ENCODE measurements at places on chromosomes 16 and 17. TPM values are rescaled to one million over a fixed set of nuclear protein-coding genes. Genes with fewer than 3 reads are reported as not detected.

DNA sequence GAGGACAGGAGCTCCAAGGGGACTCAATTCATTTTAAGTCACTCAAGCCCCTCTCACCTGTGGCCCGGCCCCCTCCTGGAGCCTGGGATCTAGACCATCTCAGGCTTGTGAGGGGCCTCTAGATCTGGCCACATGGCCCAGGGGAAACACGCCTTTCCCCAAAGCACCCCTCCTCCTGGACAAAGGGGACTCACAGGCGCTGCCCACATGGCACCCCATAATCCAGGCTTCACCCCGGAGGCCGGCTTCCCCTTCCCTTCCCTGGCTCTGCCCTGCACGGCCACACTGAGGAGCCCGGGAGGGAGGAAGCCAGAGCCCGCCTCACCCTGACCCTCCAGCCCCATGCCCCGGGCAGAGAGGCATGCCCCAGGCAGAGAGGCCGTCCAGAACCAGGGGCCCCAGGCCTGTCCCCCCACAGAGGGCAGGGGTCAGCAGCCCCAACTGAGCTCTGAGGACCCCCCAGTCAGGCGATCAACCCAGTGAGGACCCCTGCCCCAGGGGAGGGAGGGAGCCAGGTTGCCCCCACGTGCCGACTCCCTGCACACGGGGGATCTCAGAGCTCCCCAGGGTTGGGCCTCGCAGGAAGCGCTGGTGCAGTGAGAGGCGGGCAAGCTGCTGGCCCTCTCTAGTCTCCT is 10.9 kb downstream of the HS3ST6 start:
- no peak for DNase-seq

DNA sequence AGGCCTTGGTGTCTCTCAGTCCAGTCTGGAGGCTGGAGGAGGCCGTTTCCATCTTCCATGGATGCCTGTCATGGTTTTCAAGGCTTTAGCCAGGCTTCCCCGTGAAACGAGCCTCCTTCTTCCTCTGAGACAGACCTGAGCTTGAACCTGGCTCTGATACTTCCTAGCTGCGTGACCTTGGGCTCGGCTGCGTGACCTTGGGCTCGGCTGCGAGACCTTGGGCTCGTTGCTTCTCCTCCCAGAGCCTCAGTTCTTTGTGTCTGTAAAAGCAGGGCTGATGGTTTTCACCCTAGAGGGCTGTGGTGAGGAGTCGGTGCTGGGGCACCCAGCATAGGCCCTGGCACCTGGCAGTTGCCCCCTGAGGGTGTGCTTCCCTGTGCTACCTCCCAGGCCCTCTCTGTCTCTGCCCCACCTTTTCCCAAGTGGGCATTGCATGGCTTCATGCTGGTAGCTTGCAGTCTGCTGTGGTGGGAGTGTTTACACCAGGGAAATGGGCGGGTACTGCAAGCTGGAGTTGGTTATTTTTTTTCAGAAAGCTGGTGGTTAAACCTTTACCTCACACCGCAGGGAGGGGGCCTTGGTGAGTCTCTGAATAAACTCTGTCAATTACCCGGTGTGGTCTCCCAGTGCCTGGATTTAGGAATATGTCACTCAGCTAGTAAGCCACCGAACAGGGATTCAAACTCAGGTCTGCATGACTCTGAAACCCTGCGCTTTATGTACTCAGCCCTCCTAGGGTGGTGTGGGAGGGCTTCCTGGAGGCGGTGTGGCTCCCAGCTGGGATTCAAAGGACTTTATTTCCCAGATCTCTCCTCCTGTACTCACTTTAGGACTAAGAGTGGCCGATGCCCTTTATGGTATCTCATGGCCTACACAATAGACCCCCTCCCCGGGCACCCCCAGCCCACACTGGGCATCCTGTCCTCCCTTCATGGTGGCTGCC is 129.0 kb upstream of the CIBAR2 start:
- no peak for DNase-seq

- DNase-seq = peak; percentile 75
Measured at GRCh38 chr17:8163978-8164814, 1.4 kb upstream of the VAMP2 start.

- DNase-seq = no peak
Measured at GRCh38 chr16:20249211-20249610, 78.1 kb downstream of the GP2 start.

DNA sequence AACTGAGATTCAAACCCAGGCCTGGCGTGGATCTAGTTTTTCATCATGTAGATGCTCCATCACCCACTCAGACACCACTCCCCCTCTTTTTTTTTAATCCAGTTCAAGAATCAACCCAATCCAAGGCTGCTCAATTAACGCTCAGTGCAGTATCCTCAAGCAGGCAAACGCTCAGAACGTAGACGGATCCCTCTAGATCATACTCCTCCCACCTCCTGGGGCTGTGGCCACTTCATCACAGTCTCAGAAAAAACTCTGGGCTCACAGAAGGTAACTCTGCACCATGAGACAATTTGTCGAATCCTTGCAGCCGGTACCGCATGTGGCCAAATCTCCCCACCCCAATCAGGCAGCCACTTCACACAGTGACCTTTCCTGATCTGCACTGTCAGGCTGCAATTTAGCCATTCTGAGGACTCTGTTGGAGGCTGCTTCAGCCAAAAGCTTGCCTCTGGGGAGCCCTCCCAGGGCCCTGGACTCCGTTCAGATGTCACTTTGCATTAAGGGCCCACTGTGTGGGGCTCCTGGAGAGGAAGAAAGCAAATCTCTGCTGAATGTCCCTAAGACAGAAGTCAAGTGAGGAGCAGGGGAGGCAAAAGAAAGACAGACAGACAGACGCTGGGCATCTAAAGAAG is 183.5 kb downstream of the XYLT1 start:
- DNase-seq = no peak

LGALS9 gene
- total RNA-seq = 25.0 TPM

DNA sequence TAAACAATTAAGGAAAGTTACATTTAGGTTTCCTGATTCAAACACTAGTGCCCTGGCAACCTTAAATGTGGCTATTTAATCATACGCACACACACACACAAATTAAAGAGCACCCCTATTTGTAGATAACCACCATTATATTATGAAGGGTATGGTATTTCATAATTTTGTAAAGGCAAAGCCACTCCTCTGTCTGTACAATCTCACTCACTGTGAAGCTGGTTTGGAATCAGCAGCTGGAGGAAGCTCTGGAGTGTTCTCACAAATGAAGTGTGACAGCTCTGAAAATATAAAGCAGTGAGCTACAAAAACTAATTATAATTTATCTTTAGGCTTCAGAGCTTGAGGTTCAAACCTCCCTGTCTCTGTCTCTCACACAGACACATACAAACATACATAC is 57.9 kb upstream of the KCNJ16 start:
- DNase-seq = no peak

DNA sequence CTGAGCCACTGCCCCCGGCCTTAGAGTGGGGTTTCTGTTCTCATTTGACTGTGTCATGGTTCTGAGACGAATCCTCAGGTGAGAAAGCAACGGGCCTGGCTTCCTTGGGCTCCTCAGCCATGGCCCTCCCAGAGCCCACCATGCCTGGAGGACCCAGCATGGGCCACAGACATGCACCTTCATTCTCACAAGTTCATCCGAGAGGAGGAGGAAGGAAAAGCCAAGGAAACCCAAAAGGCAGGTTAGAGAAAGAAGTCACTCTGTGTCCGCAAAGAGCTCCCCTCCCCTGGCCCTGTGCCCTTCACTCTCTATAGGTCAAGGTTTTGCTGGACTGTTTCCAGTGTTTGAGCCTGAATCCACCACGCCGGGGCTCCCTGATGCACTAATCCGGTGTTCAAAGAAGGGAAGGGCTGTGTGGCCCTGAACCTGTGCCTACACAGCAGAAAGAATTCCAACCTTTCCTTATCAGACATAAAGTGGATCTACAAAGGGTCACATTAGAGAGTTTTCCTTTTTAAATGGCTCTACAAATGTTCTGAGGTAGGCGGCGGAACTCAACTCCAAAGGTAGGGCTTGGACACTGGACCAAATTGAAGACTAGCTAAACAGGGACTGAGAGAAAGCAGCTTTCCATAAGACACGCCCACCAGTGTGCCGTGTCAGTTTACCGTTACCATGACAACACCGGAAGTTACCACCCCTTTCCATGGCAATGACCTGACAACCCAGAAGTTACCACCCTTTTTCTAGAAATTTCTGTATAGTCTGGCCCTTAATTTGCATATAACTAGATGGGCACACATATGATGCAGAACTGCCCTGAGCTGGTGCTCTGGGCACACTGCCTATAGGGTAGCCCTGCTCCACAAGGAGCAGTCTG is 15.9 kb upstream of the PECAM1 start:
- DNase-seq = no peak

DNA sequence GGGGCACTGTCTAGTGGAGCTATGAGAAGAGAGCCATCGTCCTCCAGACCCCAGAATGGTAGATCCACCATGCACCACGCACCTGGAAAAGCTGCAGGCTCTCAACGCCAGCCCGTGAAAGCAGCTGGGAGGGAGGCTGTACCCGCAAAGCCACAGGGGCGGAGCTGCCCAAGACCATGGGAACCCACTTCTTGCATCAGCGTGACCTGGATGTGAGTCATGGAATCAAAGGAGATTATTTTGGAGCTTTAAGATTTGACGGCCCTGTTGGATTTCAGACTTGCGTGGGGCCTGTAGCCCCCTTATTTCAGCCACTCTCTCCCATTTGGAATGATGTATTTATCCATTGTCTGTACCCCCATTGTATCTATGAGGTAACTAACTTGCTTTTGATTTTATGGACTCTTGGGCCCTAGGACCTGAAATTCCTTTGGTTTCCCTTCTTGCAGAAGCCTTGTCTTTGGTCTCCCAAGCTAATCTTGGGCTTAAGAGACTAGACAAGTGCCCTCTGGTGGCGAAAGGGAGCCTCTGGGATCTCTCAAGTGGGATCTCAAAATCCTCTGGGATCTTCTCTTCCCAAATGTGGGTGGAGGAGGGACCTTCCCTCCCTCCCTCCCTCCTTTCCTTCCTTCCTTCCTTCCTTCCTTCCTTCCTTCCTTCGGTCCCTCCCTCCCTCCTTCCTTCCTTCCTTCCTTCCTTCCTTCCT is 58.2 kb upstream of the HAPSTR1 start:
- no peak for DNase-seq

TSPAN10 gene
- total RNA-seq = 0.58 TPM

- peak; percentile 0 for DNase-seq
Measured at GRCh38 chr17:61806081-61806828, 57.1 kb downstream of the BRIP1 start.

Data from T-cell (primary cell).